ENCODE measurements at places on chromosomes 13 and 19.

GRCh38 chr19:45958769-45959516 is 14.7 kb downstream of the NOVA2 start:
- DNase-seq, result no peak

DNA sequence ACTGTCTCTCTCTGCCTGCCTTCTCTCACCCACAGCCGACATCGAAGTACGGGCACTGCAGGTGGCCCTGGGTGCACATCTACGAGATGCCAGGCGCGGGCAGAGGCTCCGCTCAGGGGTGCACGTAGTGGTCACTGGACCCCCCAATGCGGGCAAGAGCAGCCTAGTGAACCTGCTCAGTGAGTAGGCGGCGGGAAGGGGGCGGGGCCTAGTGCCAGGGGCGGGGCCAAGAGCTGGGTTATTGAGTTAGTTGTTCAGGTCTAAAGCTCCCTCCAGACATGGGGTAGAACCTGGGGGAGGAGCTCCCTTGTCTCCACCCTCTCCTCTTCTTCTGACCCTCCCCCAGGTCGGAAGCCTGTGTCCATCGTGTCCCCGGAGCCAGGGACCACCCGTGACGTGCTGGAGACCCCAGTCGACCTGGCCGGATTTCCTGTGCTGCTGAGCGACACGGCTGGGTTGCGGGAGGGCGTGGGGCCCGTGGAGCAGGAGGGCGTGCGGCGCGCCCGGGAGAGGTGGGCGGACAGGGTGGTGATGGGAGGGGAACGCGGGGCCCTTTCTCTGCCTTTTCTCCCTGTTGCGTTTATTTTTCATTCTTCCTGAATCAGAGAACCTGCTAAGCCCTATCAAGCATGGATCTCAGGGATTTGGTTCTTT is 1.9 kb downstream of the GTPBP3 start:
- DNase-seq, result no peak

DNA sequence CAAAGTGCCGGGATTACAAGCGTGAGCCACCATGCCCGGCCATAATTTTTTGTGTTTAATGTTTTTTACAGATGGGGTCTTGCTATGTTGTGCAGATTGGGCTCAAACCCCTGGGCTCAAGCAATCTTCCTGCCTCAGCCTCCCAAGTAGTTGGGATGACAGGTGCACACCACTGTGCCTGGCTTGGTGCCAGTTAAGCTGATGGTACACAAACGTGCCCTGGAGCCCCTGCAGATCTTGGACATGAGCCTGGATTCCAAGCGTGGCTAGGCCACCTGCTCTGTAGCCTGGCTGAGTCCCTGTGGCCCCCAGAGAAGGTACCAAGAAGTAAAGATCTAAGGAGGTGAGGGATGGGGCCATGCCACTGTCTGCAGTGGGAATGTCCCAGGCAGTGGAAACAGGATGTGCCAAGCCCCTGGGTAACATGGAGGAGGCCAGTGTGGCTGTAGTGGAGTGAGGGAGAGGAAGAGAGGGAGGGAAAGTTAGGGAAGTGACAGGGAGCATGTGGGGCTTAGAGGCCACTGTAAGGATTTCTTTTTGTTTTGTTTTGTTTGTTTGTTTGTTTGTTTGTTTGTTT is 7.0 kb downstream of the PRODH2 start:
- DNase-seq, result no peak

DNA sequence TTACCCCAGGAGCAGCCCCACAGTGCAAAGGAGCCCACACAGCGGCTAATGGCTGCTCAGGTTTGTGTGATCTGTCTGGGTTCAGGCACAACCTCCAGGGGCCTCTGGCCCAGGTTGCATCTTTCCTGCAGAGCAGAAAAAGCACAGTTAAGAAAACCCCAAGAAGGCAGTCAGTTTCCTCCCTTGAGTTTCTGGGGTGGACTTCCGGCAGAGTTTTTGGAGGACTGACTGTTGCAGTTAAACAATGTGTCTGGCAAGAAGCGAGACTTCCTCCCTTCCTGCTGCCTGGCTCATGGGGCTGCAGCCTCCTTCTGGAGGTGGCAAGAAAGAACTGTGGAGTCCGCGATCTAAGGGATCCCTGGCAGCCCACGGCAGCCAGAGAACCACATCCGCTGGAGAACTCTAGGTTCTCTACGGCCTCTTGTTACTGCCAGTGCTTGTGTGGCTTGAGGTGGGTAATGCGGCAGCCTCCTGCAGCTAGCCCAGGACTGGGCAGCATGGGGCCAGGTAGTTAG is 114.4 kb downstream of the ZDHHC20 start:
- DNase-seq, result no peak

GRCh38 chr13:21673789-21674489 is 3.1 kb downstream of the FGF9 start:
- no peak for DNase-seq

DNA sequence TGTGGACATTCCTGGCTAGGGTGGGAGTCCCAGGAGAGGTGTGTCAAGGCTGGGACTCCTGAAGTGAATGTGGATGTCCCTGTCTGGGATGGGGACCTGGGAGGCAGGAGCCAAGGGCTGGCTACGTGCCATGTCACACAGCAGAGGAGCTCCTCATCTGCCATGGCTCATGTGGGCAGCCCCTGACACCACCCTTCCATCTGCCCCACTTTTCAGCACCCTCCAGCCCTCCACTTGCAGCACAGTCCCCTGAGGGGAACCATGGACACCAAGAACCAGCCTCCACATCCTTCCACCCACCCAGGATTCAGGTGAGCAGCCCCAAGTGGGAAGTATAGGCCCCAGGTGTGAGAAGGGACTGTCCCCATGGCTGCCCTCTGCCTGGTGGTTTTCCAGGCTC is 1.7 kb downstream of the ZNF446 start:
- no peak for DNase-seq

DNA sequence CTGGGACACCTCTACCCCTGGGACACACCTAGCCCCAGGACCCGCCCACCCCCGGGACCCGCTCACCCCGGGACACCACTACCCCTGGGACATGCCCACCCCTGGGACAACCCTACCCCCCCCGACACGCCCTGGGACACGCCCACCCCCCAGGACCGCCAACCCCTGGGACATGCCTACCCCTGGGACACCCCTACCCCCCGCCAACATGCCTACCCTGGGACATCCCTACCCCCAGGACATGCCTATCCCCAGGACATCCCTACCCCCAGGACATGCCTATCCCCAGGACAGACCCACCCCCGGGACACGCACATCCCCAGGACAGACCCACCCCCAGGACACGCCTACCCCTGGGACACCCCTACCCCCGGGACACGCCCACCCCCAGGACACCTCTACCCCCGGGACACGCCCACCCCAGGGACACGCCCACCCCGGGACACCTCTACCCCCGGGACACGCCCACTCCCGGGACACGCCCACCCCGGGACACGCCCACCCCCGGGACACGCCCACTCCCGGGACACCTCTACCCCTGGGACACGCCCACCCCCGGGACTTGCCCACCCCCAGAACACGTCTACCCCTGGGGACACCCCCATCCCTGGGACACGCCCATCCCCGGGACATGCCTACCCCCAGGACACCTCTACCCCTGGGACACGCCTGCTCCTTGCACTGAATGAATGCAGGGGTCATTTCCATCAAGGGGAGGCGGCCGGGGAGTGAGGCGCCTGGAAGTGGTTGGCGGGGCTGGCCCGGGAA is 32.3 kb downstream of the ADPRHL1 start:
- DNase-seq, result no peak

GRCh38 chr19:45346449-45346848 is 5.9 kb downstream of the KLC3 start:
- DNase-seq, result no peak

DNA sequence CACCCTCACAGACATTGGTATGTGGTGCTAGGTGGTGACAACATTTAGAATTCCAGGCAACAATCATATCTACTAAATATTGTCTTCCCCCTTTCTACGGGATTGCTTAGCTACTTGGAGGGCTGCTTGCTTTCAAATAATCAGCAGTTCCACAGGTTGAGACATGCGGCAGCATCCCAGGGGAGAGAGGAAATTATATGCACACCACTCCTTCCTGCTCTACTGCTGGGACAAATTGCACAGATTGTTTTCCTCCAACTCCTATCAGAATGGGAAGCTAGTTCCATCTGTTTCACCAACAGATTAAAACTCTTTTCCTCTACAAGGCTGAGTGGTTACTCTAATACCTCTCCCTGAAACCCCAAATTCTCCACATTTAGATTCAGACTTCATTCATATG is 275.4 kb downstream of the DNAJC15 start:
- no peak for DNase-seq
